ENCODE measurements at places on chromosomes 16 and 17. TPM values are rescaled to one million over a fixed set of nuclear protein-coding genes. Genes with fewer than 3 reads are reported as not detected.

GRCh38 chr16:48887646-48888210 lies 277.7 kb upstream of the N4BP1 start:
- H3K4me1 ChIP-seq = no peaks in the 10 kb centered on the region
- no peak overlapping the region for H3K4me3 ChIP-seq

DNA sequence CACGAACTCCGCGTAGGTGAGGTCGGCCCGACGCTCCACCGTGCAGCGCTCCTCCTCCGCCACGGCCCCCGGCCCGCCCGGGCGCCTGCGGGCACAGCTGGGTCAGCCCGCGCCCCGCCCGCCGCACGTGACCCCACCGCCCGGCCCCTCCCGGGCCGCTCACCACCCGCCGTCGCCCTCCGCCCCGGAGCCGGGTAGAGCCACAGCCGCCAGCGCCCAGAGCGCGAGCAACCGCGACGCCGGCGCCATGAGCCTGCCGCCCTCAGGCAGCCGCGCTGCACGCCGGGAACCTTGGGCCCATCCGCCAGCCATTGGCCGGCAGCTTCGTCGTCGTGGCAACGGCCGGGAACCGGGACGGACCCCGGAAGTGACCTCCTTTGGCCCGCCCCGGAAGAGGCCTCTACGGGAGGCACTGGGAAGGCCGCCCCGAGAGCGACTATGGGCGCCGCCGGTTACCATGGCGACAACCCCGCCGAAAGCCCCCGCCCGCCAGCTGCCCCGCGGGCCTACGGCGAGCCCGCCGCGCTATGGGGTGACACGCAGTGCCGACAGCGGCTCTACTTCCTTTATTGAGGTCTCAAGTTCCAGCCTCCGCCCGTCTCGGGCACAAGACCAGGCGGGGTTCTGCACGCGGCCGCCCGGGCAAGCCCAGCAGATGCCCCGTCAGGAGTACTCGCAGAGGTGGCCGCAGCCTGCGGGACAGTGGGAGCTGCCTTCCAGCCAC lies at the start of gene JMJD8:
JMJD8 (minus strand) TSS at position 264 of the 724 bp plus-strand sequence; CDS start at position 249, 15 bp downstream.
- peaks cover 32% of the 10 kb centered on the region for H3K36me3 ChIP-seq
- peak; percentile 99 for DNase-seq
- no peaks in the 10 kb centered on the region for H3K27me3 ChIP-seq
- H3K4me3 ChIP-seq = peak within 1 kb of the TSS; percentile 83
- peak within 1 kb of the TSS; percentile 85 for H3K27ac ChIP-seq

DNA sequence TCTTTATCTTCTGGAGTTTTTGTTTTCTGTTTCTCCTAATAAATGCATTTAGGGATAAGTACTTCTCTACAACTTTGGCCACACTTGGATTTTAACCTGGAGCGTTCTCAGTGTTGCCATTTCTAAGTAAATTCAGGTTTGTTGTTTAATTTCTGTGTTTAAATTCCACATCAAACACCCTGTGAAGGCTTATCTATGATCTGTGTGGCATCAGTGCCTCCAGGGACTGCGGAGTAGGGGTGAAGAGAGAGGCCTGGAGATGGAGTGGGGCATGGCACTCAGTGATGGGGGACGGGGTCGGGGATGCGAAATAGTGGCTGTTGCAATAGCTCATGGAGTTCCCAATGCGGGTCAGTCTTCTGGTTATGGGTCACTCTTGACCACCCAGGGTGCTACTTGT lies 294.8 kb downstream of the HS3ST3B1 start:
- no peaks in the 10 kb centered on the region for H3K36me3 ChIP-seq
- H3K27ac ChIP-seq = no peak overlapping the region
- no peaks in the 10 kb centered on the region for H3K4me1 ChIP-seq

DNA sequence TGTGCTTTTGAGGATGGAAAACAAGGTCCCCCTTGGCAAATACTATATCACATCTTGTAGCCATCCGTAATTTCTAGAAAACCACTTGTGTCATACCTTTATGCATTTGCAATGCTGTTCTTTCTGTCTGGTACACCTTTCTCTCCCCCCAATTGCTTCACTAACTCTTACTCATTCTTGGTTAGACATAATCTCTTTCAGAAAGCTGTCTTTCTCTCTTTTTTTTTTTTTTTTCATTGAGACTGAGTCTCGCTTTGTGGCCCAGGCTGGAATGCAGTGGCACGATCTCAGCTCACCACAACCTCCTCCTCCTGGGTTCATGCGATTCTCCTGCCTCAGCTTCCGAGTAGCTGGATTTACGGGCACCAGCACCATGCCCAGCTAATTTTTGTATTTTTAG lies 94.9 kb upstream of the C17orf78 start:
- H3K27ac ChIP-seq = no peak overlapping the region
- no peak for DNase-seq
- no peaks in the 10 kb centered on the region for H3K27me3 ChIP-seq
- no peaks in the 10 kb centered on the region for H3K4me1 ChIP-seq
- peaks cover 14% of the 10 kb centered on the region for H3K36me3 ChIP-seq
- no peak overlapping the region for H3K4me3 ChIP-seq

- H3K27me3 ChIP-seq = no peaks in the 10 kb centered on the region
- DNase-seq = no peak
- H3K4me3 ChIP-seq = no peak overlapping the region
- no peaks in the 10 kb centered on the region for H3K4me1 ChIP-seq
Observed at GRCh38 chr17:17993366-17993765, 20.7 kb downstream of the DRC3 start.

GRCh38 chr16:2056681-2057407 lies 9.1 kb downstream of the TSC2 start:
- no peak overlapping the region for H3K27ac ChIP-seq
- peaks cover 84% of the 10 kb centered on the region for H3K36me3 ChIP-seq
- H3K4me1 ChIP-seq = no peaks in the 10 kb centered on the region
- H3K27me3 ChIP-seq = no peaks in the 10 kb centered on the region
- no peak overlapping the region for H3K4me3 ChIP-seq
- no peak for DNase-seq

GRCh38 chr16:31001507-31002249 lies 8.8 kb downstream of the STX1B start:
- peaks cover 10% of the 10 kb centered on the region for H3K4me1 ChIP-seq
- no peak for DNase-seq
- H3K4me3 ChIP-seq = no peak overlapping the region
- H3K36me3 ChIP-seq = no peaks in the 10 kb centered on the region

DNA sequence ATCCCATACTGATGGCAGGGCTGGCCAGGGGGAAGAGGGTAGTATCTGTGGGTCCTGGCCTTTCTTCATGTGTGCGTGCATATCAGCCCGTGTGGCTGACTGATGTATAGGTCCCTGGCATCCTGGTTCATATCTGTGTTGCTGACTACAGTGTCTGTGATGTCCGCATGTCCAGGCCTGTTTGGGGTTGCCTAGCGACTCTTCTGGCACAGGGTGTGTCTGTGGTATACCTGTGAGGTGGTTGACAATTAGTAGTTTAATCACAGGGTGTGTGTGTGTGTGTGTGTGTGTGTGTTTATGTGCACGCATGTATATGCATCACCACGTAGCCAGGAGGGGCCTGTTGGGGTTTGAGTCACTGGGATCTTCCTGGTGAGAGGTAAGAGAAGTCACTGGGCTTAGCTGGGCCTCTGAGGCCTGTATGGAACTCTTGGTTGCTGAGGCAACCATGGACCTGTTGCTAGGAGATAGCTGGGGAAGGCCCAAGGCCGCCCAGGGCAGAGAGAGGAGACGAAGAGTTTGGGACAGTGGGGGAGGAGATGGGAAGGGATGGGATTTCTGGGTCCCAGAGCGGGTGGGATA lies 603 bp upstream of the TMEM95 start:
- no peak for DNase-seq
- no peaks in the 10 kb centered on the region for H3K27me3 ChIP-seq
- no peaks in the 10 kb centered on the region for H3K36me3 ChIP-seq
- H3K4me3 ChIP-seq = no peak overlapping the region
- no peak overlapping the region for H3K27ac ChIP-seq

DNA sequence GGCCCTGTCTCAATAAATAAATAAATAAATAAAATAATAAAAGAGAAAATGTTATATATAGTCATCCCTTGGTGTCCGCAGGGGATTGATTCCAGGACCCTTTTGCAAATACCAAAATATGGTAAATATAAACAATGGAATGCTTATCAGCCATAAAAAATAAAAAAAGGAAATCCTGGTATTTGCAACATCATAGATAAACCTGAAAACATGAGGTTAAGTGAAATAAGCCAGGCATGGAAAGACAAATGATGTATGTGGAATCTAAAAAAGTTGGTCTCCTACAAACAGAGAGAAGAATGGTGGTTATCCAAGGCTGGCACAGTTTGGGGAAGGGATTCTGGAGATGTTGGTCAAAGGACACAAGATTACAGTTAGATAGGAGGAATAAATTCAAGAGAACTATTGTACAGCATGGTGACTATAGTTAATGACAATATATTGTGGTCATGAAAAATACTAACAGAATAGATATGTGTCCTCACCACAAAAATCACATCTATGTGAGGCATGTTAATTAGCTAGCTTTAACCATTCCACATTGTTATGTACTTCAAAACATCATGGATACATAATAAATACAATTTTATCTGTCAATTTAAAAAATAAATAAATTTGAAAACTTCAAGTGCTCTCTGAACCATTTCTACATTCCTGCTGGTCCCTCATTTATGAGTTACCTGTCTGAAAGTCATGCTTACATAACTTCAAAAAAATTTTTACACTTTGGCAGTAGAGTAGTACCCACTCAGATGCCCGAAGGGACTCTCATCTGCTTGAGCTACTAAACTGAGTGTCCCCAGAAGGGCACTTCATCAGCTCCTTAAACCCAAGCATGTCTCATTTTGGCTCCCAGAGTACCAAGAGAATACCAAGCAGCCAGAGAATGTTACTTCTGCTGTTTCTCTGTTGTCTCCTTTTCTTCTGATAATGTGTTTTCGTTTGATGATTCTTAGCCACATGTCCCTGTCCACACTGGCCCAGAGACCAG lies 26.6 kb downstream of the N4BP1 start:
- DNase-seq = no peak
- no peak overlapping the region for H3K4me3 ChIP-seq
- no peaks in the 10 kb centered on the region for H3K27me3 ChIP-seq
- no peak overlapping the region for H3K27ac ChIP-seq
- H3K4me1 ChIP-seq = no peaks in the 10 kb centered on the region

DNA sequence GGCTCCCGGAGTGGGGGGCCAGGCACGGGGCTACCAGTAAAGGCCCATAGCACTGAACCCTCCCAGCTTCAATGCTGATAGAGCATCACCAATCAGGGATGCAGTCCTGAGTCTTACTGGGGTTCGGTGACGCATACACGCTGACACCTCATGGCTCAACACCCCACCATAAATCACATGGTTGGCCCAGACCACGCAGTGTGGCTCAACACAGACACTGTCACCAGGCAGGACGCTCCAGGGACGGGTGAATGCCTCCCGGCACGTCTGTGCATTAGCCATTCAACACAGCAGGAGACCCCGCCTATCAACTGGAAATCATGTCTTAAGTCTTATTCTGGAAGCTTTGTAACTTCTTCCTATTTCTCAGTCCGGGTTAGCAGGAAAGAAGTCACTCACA lies 35.0 kb downstream of the NECAB2 start:
- no peak overlapping the region for H3K27ac ChIP-seq
- DNase-seq = no peak
- no peaks in the 10 kb centered on the region for H3K27me3 ChIP-seq
- no peak overlapping the region for H3K4me3 ChIP-seq
- H3K4me1 ChIP-seq = no peaks in the 10 kb centered on the region
- H3K36me3 ChIP-seq = no peaks in the 10 kb centered on the region

DNA sequence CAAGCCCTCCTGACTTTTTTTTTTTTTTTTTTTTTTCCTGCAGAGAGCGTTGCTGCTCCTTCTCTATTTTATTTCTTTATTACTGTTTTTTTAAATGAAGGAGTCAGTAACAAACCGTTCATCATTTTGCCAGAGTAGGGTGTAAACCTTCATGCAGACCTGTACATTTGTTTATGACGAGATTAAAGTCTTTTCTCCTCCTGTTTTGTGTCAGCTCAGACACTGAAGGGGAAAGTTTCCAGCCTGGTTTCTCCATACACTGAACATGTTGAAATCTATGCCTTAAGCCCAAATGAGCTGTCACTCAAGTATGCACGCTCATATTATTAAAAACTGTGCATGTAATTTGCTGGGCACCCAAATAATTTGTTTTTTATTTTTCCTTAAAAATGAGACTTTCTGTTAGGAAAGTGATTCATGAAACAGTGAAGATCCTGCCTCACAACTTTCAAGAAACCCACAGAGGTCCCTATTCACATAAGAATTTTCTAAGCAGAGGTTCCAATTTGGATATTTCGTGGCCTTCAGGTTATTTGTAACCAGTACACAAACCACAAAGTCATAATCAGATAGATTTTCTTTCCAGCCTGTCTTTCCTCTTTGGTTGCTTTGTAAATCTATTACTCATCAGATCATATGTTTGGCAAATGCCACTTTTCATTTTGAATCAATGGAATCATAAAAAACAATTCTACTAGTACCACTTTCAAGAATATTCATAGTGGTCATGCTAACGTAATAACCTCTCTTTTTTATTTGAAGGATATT lies 700.3 kb downstream of the MAF start:
- H3K4me3 ChIP-seq = no peak overlapping the region
- H3K4me1 ChIP-seq = no peaks in the 10 kb centered on the region
- H3K27ac ChIP-seq = no peak overlapping the region
- no peaks in the 10 kb centered on the region for H3K27me3 ChIP-seq
- no peak for DNase-seq

DNA sequence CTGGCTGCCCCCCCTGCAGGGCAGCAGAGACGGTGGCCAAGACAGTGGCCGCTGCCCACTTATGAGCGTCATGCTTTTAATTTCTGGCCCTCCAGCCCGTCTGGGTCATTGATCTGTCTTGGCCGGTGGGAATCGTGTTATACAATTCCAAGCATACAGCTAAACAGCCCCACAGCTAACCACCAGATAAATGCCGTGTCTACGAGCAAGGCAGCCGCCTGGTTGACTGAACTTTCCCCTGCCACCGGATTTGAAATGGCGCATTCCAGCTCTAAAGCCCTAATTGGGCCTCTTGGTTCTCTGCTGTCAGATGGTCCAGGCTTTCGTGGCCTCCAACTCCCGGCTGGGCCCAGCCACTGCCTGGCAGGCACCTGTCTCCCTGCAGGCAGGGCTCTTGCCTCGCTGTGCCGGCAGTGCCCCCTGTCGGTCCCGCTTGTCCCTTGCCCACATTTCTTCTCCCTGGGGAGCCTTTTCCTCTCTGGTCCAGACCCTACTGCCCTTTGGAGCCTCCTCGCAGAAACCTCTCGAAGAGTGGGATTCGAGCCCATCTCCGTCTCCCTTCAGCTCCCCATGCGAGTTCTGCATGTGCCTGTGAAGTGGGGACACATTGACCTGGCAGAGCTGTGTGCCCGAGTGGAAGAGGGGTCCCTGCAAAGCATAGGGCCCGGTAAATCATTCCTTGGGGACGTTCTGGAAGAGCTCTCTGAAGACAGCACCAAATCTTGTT lies 1.8 kb upstream of the RBFOX3 start:
- H3K36me3 ChIP-seq = no peaks in the 10 kb centered on the region
- H3K27ac ChIP-seq = no peak overlapping the region

ZNF385C gene
- total RNA-seq = 1.3 TPM

EXOSC6 gene
- 21.2 TPM for total RNA-seq

KRT15 gene
- 12.3 TPM for total RNA-seq

TMED6 gene
- 4.3 TPM for total RNA-seq

ELMO3 gene
- total RNA-seq = 95.4 TPM

VAT1L gene
- 1.0 TPM for total RNA-seq

AURKB gene
- total RNA-seq = 22.3 TPM

DNAH9 gene
- total RNA-seq = 0.19 TPM

Measured in Peyer's patch (tissue), 4 donors.